ENCODE measurements at places on chromosomes 2 and 18.

- DNase-seq: no peak
These were observed 749.2 kb downstream of the ADCYAP1 start for GRCh38 chr18:1653873-1654272.

- no peak for DNase-seq
These were observed 323.5 kb downstream of the AFF3 start for GRCh38 chr2:99818842-99819241.

GRCh38 chr2:216701544-216701943 is 6.2 kb upstream of the IGFBP5 start:
- DNase-seq: no peak

GRCh38 chr18:55634545-55634944 is 46.6 kb upstream of the TCF4 start:
- no peak for DNase-seq

- no peak for DNase-seq
These were observed 204.1 kb downstream of the ARHGAP15 start for GRCh38 chr2:143333168-143333791.

- DNase-seq: no peak
These were observed 513.4 kb downstream of the TNS1 start for GRCh38 chr2:217489145-217489960.

- no peak for DNase-seq
These were observed 2.0 kb upstream of the HK2 start for GRCh38 chr2:74831693-74832530.

DNA sequence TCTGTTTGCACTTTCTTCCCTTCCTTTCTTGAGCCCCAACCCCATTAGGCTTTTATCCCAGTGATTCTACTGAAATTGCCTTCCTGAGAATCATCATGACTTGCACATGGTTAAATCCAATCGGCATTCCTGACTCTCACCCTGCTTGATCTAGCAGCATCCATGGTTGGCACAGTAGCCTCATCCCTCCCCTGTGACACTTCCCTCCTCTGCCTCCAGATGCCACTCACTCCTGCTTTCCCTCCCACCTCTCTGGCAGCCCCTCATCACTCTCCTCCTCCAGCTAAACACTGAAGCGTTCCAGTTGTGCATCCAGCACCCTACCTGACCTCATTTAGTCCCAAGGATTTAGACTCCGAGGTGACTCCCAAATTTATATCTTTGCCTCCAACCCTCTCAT is 114.7 kb downstream of the GALNT14 start:
- no peak for DNase-seq

GRCh38 chr2:38590053-38590452 is 12.7 kb downstream of the HNRNPLL start:
- no peak for DNase-seq

DNA sequence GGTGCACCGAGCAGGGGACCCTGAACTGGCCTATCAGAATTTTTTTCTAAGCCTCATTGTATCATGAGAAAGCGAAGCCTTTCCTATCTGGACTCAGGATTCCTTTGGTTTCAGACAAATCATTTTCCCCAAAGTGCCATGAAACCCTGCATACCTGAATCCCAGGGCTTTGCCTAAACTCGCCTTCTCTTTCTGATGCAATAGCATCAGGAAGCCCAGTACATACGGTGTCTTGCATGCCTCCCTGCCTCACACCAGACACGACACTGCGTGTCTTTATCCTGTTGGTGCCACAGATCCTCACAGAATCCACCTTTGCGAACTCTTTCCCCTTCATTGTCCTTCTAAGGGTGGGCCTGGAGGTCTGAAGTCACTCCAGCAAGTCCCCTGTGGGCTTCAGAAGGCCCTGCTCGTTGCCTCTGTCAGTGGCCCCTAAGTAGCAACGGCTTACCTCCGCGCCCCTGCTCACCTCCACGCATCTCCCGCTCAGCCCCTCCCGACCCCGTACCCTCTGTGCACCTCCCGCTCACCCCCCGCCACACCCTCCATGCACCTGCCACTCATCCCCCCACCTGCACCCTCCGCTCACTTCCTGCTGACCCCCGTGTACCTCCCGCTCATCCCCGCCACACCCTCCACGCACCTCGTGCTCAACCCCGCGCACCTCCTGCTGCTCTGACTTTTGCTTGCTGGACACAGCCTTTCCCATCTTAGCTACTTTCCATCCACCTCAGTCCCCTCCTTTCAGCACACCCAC is 83.4 kb downstream of the TPGS2 start:
- no peak for DNase-seq

- DNase-seq: no peak
These were observed 1.5 kb downstream of the PROM2 start for GRCh38 chr2:95275601-95276243.

DNA sequence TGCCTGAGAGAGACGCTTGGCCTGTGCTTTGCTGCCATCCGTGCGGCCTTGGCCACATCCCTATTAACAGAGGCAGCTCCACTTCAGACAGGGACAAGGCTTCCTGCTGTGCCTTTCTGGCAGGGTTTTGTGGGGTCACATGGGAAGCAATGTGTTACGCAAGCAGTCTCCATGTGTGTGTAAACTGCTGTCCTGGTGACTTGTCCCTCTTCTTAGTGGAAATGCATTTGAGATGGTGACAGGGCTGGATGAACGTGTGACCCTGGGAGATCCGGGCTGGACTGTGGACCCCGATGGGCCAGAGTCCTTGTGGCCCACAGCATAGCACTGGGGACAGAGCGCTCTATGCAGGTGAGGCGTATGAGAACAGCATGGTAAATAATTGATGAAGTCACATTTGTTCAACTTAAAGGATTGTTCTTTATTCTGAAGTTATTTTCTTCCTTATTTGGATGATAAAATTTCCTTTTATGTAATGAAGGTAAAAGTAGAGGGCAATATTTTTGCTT is 23.2 kb downstream of the ASB1 start:
- no peak for DNase-seq

GRCh38 chr2:8529706-8530277 is 152.1 kb upstream of the ID2 start:
- no peak for DNase-seq

All from NK-92 treated with Interleukin-12 subunit alpha and Interleukin-12 subunit beta, amount 100 ng/mL, for 24 hours (cell line).